ENCODE measurements at places on chromosomes 11 and 22.
A peak's percentile ranks its signal among the peaks of the same experiment; 100 is the strongest.

DNA sequence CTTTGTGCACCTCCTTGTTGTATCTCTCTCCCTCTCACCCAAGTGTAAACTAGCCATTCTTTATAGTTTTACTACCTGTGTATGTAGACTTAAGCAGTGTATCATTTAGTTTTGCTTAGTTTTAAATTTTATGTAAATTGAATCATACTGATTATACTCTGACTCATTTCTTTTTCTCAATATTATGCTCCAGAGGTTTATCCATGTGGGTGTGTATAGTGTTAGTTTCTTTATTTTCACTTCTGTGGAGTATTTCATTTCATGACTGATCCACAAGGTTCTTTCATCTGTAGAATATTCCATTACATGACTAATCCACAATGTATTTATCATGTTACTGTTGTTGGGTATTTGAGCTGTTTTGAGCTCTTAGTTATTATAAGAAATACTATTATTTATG, 62.0 kb downstream of the CCDC34 start:
- no peak for DNase-seq

DNA sequence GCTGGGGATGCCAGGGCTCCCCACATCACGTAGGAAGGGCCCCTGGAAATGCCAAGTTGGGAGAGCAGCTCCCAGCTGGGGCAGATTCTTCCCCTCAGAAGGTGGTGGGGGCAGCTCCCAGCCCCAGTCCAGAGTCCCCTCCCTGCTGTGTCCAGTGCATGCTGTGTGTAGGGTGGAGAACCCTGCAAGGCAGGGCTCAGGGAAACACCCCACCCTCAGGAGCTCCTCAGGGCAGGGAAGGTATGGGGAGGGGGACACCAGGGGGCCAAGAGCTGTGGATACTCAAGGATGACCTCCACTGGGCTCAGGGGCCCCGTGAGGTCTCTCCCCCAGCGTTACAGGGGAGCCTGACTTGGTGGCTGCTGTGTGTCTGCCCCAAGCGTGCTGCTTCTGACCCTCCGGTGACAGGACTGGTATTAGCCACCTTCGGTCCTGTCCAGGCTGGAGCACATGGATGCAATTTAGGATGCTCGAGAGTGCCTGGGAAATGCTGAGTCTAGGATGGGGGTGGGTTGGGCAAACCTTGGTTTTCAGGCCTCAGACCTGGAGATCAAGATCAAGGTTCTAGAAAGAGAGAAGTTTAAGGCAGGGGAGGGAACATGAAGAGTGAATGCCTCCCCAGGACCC, 16.1 kb upstream of the CABP7 start:
- DNase-seq: no peak

DNA sequence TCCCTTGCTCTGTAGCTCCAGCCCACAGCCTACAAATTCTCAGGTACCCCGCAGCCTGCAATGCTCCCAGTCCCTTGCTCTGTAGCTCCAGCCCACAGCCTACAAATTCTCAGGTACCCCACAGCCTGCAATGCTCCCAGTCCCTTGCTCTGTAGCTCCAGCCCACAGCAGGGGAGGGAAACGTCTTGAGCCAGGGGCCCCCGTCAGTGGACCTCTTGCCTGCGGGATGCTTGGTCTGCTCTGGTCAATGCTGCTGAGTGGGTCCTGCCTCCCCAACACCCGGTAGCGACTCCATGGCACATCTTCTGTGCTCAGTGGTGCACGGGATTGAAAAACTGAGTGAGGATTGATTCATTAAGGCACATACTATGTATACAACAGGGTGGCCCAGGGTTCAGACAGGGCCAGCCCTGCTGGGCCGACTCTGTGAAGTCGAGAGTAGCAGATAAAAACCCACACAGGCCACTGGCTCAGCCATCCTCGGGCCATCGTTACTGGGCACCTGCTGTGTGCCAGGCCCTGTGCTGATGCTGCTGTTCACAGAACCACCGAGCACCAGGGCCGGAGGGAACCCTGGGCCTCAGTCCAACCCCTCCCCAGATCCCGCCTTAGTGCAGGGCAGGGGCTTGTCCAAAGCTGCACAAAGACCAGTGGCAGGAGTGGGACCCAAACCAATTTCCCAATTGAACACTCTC, 69.7 kb downstream of the MYO7A start:
- peak; percentile 41 for DNase-seq

- no peak for DNase-seq
Measured at GRCh38 chr11:46278387-46279125, 1.1 kb downstream of the CREB3L1 start.

DNA sequence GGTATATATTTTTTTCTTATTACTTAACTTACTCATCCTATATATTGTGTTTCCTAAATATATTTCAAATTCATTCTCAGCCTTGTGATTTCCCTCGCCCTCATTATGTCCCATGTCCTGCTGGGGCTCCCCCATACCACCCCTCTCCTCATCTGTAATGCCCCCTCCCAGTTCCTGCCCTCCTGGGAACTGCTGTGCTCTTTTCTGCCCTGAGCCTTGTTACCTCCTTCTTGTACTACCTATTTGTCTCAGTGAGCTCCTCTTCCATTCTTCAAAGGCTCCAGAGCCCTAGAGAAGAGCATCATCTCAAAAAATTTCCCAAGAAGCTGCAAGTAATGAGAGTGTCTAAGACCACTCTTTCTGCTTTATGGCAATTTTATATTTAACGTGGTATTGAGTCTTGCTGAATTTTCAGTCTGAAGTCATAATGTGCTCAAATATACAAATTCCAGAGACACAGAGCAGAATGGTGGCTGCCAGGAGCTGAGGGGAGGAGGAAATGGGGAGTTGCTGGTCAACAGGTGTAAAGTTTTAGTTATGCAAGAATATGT, 66.5 kb upstream of the TOP3B start:
- DNase-seq: no peak

- peak; percentile 68 for DNase-seq
Measured at GRCh38 chr22:29224859-29225410, 19.2 kb downstream of the EMID1 start.

- no peak for DNase-seq
Measured at GRCh38 chr11:47967577-47968525, 12.5 kb upstream of the PTPRJ start.

DNA sequence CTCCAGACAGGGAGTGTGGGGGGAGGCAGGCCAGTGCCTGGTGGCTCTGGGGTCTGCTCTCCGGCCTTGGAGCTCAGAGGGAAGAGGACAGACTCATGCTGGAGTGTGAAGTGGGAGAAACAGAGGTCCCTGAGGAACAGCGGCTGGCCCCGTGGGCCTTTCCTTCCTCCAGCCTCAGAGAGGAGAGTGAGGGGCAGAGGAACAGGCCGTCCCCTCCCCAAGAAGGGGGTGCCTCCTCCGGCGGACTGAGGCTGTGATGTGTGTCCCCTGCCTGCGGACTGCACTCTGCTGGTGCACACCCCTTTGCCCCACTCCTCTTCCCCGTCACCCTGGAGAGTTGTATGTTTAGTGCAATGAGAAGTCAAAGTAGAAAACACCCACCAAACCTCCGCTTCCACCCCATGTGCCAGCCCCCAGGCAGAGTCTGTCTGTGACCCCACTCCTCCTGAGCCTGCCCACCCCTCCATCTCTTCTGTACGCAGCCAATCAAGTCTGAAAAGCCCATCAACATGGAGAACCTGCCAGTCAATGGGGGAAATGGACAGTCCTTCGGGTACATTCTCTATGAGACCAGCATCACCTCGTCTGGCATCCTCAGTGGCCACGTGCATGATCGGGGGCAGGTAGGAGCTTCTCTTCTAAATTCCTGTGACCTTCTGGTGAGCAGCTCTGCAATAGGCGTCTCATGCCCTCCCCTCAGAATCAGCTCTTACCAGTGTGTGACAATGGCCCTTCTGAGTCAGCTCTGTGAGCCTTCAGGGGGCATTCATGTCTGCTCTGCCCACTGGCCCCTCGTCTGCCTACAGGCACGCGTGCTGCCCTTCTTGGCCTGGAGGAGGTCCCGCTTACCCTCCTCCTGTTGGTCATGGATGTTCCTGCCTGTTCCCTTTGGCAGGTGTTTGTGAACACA, 39.0 kb downstream of the GLB1L2 start:
- peak; percentile 66 for DNase-seq

GRCh38 chr22:40853961-40854360, 2.5 kb downstream of the ST13 start:
- no peak for DNase-seq

- no peak for DNase-seq
Measured at GRCh38 chr22:43811777-43812148, 342 bp downstream of the EFCAB6 start.

- DNase-seq: no peak
Measured at GRCh38 chr22:35678836-35679235, 30.6 kb downstream of the APOL6 start.

- no peak for DNase-seq
Measured at GRCh38 chr11:116882386-116882785, 45.0 kb upstream of the APOA1 start.

DNA sequence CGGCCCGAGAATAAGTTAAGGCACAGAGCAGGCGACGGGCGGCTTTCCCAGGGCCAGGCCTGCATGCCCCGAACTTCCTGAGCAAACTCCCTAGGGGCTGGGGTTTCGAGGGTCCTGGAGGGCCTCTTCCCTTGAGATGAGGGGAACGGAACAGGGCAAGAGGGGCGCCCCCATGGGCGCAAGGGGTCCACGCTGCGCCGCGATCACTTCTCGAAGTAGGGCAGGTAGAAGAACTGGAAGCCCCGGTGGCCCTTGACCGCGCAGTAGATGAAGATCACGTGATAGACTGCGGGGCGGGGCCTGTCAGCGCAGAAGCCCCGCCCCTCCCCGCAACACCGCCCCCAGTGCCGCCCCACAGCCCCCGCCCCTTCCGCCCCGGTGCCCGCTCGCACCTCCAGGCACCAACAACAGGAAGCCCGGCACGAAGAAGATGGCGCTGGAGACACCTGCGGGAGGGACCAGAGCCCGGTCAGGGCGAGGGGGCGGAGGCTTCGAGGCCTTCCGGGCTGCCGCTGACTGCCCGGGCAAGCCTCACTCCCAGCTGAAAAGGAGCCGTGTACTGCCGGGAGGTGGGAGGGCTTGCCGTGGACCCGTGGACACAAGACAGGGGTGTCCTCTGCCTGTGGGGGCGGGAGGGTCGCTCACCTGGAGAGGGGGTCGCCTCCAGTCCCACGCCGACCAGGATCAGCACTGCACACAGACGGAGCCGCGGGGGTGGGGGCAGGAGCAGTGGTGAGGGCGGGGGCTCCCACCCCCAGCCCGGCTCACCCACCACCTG, 4.5 kb downstream of the TMEM134 start:
- peak; percentile 99 for DNase-seq
